ENCODE measurements at places on chromosomes 6 and 20.

- DNase-seq, result no peak
These were observed 4.7 kb downstream of the PPP1R18 start for GRCh38 chr6:30681766-30682142.

GRCh38 chr20:46204594-46205186 lies 86.6 kb downstream of the CD40 start:
- DNase-seq, result peak; percentile 40

DNA sequence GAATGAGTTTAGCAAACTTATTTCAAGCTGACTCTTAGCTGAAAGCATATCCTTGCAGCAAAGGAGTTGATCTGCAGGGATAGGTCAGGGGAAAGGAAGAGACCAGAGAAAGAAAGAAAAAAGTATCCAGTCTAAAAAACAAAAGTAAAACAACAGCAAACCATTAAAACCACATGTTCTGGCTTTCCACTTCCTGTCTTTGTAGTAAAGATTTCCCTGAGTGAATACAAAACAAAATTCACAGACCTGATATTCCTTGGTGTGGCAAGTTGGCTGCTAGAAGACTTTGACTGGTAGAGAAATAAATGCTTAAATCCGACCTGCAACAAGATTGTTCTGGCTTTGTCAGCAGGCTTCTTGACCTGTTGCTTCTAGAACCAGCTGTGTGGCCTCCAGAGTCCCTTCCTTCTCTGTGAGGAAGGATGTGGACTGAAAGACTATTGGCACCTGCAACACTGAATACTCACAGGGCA lies 23.4 kb upstream of the MCM3 start:
- DNase-seq, result peak; percentile 63

GRCh38 chr20:15976047-15976736 lies 597.1 kb downstream of the KIF16B start:
- DNase-seq, result no peak

GRCh38 chr6:116016846-116017545 lies 43.7 kb downstream of the FRK start:
- DNase-seq, result no peak

DNA sequence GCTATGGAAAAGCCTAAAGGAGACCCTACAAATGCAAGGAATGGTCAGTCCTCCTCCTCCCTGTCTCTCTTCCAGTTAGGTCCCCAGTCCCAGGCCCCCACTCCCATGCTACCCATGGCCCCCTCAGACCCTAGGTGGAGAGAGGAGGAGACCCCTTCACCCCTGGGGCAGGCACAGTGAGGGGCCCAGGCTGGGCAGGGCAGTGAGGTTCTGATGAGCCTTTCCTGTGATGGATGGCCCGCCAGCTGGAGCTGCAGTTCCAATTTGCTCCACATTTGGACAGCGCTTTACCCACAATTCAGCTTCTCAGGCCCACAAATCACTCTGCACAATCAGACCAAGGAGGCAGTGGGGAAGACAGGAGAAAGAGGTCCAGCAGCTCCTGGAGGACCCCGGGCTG lies 37.3 kb upstream of the MLN start:
- DNase-seq, result no peak

GRCh38 chr20:20897922-20898321 lies 185.5 kb upstream of the RALGAPA2 start:
- no peak for DNase-seq

DNA sequence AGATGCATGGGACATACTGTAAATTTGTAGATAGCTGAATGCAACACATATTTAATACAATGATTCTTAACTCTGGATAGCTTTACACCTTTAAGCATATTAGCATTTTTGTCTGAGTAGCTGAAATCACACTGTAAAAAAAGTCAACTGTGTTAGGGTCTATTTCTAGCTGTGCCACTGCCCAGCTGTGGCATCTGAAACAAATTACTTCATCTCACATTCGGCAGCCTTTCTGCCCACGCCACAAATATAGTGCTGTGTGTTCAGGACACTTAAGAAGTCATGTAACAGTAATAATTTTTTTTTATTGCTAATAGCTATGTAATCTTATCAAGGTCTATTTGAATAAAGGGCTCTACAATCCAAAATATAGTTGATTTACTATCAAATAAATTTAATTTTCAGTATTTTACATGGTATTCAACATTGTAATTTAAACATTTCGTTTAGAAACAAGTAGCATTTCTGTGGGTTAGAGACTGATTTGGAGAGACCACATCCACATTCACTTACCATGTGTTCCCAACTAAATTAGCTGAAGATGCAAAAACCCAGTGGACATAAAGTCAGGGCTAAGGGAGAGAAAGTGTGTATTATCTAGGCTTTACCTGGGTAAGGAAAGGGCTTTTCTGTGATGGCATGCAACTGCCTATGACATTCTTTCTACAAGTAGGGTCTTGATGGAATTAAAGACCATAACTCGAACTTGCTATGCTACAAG lies 276.7 kb downstream of the PLCB1 start:
- no peak for DNase-seq

GRCh38 chr6:119036081-119036480 lies 42.4 kb downstream of the FAM184A start:
- no peak for DNase-seq

- no peak for DNase-seq
These were observed 101.1 kb upstream of the EMILIN3 start for GRCh38 chr20:41467690-41468089.

GRCh38 chr6:169520104-169520503 lies 181.7 kb downstream of the WDR27 start:
- DNase-seq, result no peak

- no peak for DNase-seq
These were observed 71.5 kb downstream of the CRYBG1 start for GRCh38 chr6:106431972-106432371.

DNA sequence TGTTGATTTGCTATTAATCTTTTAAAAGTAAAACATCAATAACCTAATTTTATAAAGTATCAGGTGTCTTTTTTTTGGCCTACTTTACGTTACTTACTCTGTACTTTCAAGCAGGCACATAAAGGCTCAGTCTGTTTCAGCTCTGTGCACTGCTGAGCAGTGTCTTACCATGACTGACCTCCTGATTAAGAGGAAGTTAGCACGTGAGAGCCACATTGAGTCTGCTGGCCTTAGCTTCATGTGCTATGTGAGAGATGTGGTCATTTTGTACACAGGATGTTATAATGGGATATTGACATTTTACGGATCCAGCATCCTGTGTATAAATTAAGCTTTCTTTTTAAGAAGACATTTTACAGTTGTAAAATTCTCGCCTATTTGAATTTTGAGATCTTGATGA lies 31.9 kb downstream of the ARID1B start:
- DNase-seq, result no peak

DNA sequence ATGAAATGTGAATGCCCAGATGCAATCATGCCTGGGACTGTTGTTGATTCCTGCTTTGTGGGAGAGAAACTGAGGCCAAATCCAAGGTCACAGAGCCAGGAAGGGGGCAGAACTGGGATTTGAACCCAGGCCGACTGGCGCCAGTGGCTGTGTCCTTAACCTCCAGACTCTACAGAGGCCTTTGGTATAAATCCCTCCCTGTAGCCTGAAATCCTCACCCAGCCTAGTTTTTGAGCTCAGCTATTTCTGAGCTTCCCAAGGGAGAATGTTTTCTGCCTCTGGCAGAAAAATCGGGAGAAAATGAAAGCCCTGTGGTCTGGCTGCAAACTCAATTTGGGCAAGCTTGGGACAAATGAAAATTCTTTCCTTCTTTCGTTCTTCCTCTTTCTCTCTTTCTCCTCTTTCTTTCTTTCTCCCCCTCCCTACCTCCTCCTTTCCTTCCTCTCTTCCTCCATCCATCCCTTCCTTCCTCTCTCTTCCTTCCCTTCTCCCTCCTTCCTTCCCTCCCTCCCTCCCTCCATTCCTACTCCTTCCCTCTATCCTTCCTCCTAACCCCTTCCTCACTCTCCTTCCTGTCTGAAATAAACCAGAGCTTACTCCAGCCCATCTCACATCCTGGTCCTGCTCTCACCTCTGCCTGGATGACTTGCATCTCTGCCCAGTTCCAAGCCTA lies 34.9 kb downstream of the SNAI1 start:
- no peak for DNase-seq

DNA sequence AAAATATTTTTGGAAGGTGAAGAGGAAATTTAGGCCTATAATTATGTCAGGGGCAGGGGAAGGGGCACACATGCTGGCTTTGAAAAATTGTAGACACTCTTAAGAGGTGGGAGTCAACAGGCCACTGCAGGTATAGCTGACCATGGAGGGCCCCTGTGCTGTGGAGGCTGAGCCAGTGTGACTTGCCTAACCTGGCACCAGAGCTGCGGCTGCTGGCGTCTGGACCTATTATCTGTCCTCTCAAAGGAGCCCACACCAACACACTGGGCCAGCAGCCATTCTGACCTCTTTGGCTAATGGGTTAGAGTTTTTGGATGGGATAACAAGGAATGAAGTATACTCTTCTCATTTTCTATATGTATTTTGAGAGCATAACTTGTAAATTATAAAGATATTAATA lies 4.5 kb downstream of the GID8 start:
- DNase-seq, result no peak

- DNase-seq, result no peak
These were observed 296 bp downstream of the ADNP start for GRCh38 chr20:50930976-50931305.

DNA sequence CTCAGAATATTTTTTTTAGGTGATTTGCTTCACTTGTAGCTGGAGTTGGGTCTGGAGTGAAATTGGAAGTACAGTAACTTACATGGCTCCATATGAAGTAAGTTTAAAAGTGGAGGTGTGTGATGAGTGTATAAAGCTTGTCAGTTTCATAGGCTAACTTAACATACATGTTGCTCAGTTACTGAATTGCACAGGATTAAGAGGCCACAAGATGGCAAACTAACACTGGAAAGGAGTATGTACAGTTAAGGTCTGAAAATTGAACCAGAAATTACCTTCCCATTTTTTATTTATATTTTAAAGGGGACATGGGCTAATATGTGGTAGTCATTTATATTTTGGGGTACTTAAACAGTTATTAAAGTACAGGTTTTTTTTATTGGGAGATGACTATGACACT lies 45.3 kb upstream of the SMIM8 start:
- DNase-seq, result no peak

GRCh38 chr20:43721429-43722152 lies 5.2 kb downstream of the GTSF1L start:
- DNase-seq, result no peak

DNA sequence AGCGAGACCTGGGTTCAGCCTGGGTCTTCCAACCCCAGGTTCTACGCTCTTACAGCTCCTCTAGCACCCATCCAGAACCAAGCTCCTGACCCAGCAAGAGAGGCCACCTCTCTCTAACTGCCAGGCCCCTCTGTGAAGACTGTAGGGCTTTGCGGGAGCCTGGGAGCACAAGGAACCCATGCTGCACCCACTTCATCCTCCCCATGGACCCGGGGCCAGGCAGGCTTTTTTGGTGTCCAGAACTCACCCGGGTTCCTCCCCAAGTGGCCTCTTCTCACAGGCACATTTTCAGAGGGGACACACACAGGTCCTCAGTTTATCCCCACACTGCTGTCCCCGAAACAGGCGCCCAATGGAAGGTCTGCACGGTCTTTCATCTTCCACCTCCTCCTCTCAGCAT lies 145.9 kb downstream of the SYNDIG1 start:
- no peak for DNase-seq

GRCh38 chr20:13554076-13554475 lies 84.7 kb downstream of the TASP1 start:
- DNase-seq, result no peak

- no peak for DNase-seq
These were observed 5.6 kb upstream of the TBPL1 start for GRCh38 chr6:133947302-133947900.

- no peak for DNase-seq
These were observed 89.2 kb upstream of the STMND1 start for GRCh38 chr6:17012421-17013225.

DNA sequence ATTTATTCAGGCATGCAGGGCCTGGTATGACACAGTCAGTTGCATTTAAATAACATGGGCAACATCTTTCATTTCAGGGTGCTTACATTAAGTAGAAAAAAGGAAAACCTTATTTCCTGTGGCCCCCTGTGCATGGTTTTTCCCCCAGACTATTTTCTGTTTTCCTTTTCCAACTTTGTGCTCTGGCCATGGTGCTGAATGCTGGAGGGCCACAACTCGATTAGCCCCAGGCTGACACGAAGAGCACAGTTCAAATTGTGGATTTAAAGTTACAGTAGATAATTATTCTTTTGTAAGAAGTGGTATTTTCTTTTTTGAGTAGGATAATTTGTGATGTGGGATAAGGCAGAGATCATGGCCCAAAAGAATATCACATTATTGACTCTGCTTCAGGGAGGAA lies 332.0 kb downstream of the HAO1 start:
- no peak for DNase-seq

- DNase-seq, result no peak
These were observed 13.7 kb upstream of the FAM83C start for GRCh38 chr20:35305682-35306556.

GRCh38 chr20:25301357-25301920 lies 53.6 kb downstream of the PYGB start:
- DNase-seq, result no peak

GRCh38 chr6:56096946-56097621 lies 150.3 kb downstream of the COL21A1 start:
- no peak for DNase-seq

DNA sequence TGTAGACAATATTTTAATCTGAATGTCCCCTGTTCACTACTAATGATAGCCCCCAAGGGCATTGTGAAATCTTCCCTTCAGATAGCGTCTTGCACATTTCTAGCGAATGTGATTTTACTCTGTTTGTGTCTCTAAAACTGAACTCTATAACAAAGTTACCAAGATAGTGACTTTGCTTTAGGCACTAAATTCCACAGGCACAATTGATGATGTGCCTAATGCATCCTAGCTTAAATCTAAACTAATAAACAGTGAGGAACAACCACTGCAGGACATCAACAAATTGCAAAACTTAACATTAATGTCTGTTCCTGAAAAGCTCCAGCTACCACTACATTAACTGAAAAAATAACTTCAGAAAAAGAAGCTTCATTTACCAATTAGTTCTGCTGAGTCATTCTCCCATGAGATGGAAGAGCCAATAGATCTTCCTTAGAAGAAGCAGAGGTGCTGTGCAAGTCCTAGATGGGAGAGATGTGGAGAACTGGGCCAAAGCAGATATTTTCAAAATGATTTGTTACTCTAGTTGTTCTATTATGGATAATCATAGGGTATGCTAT lies 1065.0 kb downstream of the EPHA7 start:
- no peak for DNase-seq

GRCh38 chr6:73665686-73666319 lies 12.0 kb upstream of the SLC17A5 start:
- DNase-seq, result no peak

- no peak for DNase-seq
These were observed 533.3 kb downstream of the HACE1 start for GRCh38 chr6:104326173-104327001.
